ENCODE measurements at places on chromosomes 5 and 9. TPM values are rescaled to one million over a fixed set of nuclear protein-coding genes. Genes with fewer than 3 reads are reported as not detected.

The TMEM252 gene
- total RNA-seq = not detected

The RNF180 gene
- 24.8 TPM for total RNA-seq

The DAPK1 gene
- 20.1 TPM for total RNA-seq

The TENT4A gene
- 11.8 TPM for total RNA-seq

The CERCAM gene
- 12.8 TPM for total RNA-seq

The EGR1 gene
- total RNA-seq = 31.2 TPM

The SYK gene
- total RNA-seq = 6.8 TPM

The KCNMB1 gene
- 2.3 TPM for total RNA-seq

The BTNL8 gene
- not detected for total RNA-seq

The ESM1 gene
- 0.65 TPM for total RNA-seq

The ZNF300 gene
- total RNA-seq = 1.4 TPM

The ANKRD34B gene
- total RNA-seq = not detected

The CARD9 gene
- 1.2 TPM for total RNA-seq

The CCNJL gene
- total RNA-seq = 4.3 TPM

The TRIM14 gene
- 5.6 TPM for total RNA-seq

The CDH6 gene
- total RNA-seq = 0.65 TPM

The FGD3 gene
- 3.2 TPM for total RNA-seq

The SLC6A7 gene
- not detected for total RNA-seq

The PNPLA7 gene
- total RNA-seq = 13.0 TPM

The AMBP gene
- not detected for total RNA-seq

The SERF1A gene
- 5.9 TPM for total RNA-seq

The ANXA2R gene
- total RNA-seq = 0.95 TPM

The ADAMTSL1 gene
- 5.0 TPM for total RNA-seq

The ADRB2 gene
- total RNA-seq = 8.3 TPM

The LHFPL2 gene
- total RNA-seq = 9.7 TPM

The CCL21 gene
- total RNA-seq = 1.3 TPM

The GNA14 gene
- 4.0 TPM for total RNA-seq

The CNTNAP3 gene
- total RNA-seq = 16.3 TPM

The QRFP gene
- total RNA-seq = not detected

The SHC3 gene
- 0.88 TPM for total RNA-seq

The TEX48 gene
- total RNA-seq = not detected

Measured in right cardiac atrium (tissue), 5 donors.